ENCODE measurements at places on chromosomes 5 and 9. TPM values are rescaled to one million over a fixed set of nuclear protein-coding genes. Genes with fewer than 3 reads are reported as not detected.

Gene ZNF354C
- polyA plus RNA-seq = 6.0 TPM

Gene CCDC180
- 7.5 TPM for polyA plus RNA-seq

Gene ERBIN
- polyA plus RNA-seq = 121 TPM

Gene SLC36A2
- polyA plus RNA-seq = not detected

Gene ZNF618
- 8.1 TPM for polyA plus RNA-seq

Gene PCDHB15
- polyA plus RNA-seq = 3.0 TPM

Gene SLC6A3
- 0.13 TPM for polyA plus RNA-seq

Gene C1QTNF2
- polyA plus RNA-seq = 3.1 TPM

Gene CYLC2
- not detected for polyA plus RNA-seq

Gene NDST1
- 45.4 TPM for polyA plus RNA-seq

Gene ANGPTL2
- polyA plus RNA-seq = 15.5 TPM

Gene PCDHGC5
- 0.39 TPM for polyA plus RNA-seq

Gene RLN1
- not detected for polyA plus RNA-seq

Gene ARHGEF37
- polyA plus RNA-seq = 4.5 TPM

Gene ERAP2
- polyA plus RNA-seq = 7.7 TPM

Gene CTXN3
- polyA plus RNA-seq = not detected

Gene FYB1
- polyA plus RNA-seq = 6.8 TPM

Gene CDH9
- polyA plus RNA-seq = 0.91 TPM

Gene TBC1D2
- polyA plus RNA-seq = 30.1 TPM

Gene FOXE1
- 0.01 TPM for polyA plus RNA-seq

Gene HRCT1
- 1.6 TPM for polyA plus RNA-seq

Gene GLIPR2
- 29.1 TPM for polyA plus RNA-seq

Gene LRRTM2
- 2.6 TPM for polyA plus RNA-seq

Gene ENHO
- polyA plus RNA-seq = 10.6 TPM

Gene MED7
- polyA plus RNA-seq = 15.1 TPM

Gene HMMR
- 10.0 TPM for polyA plus RNA-seq

Gene ADAMTS12
- polyA plus RNA-seq = 4.2 TPM

Gene SLC25A2
- polyA plus RNA-seq = 0.04 TPM

Gene C9orf152
- 7.6 TPM for polyA plus RNA-seq

Gene GLRX
- 111 TPM for polyA plus RNA-seq

Gene NRARP
- 32.4 TPM for polyA plus RNA-seq

Gene PDCD1LG2
- 0.60 TPM for polyA plus RNA-seq
